ENCODE measurements at places on chromosomes 11 and 22.

DNA sequence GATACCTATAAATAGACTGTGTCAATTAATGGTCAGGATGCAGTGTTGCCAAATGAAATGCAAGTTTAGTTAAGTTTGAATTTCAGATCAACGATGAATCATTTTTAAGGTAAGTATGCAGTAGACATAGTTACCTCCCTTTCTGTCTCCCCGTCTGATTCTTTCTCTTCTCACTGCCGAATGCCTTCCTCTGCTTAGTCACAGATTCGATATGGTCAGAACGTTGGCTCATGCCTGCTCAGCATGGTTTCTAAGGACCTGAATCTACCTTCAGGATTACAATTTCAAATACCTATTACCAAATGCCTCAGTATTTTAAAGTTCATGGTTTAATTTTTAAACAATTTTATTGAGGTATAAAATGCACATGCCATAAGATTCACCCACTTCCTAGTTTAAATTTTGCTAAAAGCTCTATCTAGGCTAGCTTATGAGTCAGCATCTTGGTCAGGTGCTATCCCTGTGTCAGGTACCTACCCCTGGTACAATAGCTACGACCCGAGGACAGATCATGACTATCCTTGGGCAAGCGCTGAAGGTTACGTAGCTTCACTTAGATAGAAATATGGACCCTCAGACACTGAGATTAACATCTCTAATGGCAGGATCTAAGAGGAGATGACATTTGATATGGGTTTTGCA is 78.2 kb upstream of the SPON1 start:
- DNase-seq: no peak

DNA sequence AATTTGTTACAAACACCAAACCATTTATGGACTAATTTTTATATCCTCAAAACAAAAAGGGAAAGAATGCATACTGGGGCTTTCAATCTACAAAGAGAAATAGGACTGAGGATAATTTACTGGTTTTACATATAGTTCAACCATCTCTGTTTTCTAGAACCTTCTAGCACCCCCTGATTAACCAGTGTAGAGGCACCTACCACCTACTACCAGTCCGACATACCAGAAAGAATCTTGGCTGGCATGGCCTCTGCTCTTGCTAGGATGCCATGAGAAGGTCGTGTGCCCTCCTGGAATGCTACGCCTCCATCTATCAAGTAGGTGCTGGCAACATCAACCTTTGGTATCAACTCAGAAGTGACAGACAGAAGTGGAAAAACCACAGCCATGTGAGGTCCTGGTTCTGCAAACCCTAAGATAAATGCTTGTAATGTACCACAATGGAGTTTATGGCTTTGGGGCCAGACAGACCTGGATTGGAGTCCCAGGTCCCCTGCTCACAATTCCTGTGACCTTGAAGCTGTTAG is 28.2 kb downstream of the MYH9 start:
- DNase-seq: no peak

DNA sequence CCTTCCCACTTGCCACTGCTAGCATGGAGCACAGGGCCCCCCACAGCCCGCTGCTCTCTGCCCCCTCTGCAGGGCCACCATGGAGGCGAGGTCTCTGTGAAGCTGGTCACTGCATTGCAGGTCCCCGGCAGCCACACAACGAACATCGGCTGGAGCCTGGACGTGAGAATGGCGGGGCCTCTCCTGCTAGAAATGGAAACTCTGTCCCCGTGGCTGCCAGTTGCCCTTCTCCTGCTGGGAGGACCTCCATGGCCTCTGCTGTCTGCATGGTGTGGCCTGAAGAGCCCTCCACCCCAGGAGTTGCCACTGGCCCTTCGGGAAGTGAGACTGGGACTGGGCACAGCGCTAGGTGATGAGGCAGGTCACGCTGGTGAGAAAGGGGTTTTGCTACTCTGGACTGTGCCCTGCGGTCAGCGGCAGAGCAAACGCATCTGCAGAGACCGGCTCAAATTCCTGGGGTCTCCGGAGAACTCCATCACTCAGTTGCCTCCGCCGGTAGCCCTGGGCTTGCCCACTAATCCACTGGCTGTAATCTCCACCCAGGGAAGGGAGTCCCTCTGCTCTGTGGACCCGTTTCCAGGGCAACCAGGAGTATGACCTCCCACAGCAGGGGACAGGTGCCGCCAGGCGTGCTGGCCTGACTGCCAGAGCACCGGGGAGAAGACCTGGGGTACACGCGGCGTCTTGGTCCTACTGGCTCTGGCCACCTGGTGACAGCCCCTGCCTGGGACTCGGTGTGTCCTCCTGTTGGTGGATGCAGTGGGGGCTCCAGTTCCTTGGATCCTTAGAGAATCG is 806.3 kb downstream of the BRD1 start:
- no peak for DNase-seq

GRCh38 chr22:32820131-32821119 is 18.9 kb downstream of the TIMP3 start:
- DNase-seq: no peak

DNA sequence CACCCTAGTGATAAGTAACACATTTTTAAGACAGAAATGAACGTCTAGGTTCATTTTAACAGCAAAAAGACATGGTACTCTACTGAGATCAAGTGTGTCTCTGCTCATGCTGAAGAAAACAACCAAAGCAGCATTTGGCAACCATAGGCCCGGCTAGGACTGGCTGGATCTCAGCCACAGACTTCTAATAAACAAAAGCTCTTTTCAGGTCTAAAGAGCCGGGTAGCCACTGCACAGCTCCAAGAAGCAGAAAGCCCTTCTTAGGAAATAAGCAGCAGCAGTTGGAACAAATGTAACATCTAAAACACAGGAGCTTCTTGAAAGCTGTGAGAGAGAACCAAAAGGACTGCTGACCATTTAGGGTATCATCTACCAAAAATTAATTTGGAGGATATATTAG is 37.6 kb downstream of the PITPNB start:
- DNase-seq: no peak

GRCh38 chr11:112885744-112886433 is 75.3 kb upstream of the NCAM1 start:
- no peak for DNase-seq

DNA sequence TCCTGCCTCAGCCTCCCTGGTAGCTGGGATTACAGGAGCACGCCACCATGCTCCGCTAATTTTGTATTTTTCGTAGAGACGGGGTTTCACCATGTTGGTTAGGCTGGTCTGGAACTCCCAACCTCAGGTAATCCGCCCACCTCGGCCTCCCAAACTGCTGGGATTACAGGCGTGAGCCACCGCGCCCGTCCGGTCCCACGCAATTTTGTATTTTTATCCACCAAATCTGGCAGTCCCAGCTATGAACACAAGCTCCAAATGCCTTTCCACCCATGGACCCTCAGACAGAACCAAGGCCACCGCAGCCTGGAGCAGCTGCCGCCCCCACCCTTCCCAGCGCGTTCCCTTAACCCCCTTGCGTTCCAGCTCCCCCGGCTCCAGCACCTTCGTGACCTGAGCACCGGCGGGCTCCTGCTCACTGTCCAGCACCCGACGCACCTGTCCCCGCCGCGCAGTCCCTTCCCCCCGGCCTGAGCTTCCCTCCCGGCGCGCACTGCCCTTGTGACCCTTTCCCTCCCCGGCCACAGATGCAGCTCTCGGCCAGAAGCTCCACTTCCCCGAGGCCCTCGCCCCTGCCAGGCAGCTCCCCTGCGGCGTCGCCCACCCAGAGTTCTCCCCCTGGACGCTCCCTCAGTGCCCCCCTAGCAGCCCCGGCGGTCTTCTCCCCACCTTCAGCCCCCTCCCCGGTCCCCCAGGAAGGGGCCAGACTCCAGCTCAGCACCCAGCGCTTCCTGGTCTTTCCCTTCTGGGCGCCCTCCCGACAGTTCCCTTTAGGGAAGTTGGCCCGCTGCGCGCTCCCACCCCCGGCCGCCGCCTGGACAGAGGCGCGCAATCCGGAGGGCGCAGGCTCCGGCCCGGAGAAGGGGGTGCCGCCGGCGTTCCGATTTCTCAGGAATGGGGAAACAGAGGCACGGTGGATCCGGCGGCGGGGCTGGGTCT is 5.6 kb upstream of the ZBED4 start:
- no peak for DNase-seq

DNA sequence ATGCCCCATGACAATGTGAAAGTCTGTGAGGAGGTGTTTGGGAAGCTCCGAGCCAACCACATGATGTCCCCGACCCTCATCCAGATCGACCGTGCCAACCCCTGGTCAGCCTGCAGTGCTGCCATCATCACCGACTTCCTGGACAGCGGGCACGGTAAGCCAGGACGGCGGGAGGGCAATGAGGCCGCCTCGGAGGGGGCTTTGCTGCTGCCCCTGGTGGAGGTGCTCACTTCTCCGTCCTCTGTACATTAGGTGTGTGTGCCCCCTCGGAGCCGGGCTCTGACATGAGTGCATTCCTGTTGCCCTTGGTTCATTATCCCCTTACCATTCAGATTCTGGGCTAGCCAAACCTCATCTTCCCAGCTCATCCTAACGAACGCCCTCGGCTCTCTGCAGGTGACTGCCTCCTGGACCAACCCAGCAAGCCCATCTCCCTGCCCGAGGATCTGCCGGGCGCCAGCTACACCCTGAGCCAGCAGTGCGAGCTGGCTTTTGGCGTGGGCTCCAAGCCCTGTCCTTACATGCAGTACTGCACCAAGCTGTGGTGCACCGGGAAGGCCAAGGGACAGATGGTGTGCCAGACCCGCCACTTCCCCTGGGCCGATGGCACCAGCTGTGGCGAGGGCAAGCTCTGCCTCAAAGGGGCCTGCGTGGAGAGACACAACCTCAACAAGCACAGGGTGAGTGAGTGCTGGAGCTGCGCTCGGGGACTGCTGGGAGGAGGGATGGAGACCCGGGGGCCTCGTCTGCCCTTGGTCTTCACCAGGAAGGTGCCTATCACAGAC is 13.8 kb downstream of the ADAMTS15 start:
- no peak for DNase-seq

DNA sequence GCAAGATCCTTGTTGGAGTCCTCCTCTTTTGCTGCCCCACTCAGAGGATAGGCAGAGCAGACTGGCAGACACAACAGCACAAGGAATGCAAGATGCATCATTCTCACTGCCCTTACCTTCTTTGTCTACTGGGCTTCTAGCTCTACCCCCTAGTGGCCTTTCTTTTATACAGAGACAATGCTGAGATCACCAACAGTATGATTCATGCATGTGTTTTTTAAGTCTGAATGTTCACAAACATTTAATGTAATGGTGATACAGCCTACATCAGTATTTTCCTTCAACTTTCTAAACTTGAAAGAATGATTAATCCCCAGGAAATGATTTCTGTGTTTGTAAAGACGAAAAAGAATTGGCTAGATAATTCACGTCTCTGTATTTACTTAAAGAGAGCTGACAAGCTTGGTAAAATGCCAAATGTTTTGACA is at the start of gene MMP10:
MMP10 (minus strand) TSS at position 138 of the 428 bp plus-strand sequence; CDS start at position 101, 37 bp downstream.
- DNase-seq: no peak

DNA sequence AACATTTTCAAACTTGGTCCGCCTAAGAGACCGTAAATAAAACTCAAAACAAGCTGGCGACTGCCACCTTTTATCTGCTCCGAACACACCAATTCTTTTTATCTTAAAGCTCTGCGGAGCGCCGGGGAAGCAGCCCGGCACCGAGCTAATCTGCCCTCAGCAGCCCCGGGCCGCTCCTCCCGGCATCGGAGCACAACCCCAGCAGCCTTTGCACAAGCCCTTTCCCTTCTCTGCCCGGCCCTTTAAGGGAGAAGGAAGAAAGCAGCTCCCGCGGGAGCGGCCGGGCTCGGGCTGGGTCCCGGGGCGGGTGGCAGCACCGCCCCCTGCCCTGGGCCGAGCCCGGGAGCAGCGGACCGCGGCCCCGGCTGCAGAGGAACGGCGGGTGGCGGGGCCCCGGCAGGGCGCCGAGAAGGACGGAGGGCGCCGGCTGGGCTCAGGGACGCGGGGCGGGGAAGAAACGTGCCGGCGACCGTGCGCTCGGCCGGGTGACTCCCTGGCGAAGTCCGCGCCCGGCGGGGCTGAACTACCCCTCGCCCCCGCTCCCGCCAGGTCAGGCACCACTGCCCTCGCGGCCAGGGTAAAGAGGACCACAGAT is 133.6 kb upstream of the C11orf58 start:
- DNase-seq: no peak

DNA sequence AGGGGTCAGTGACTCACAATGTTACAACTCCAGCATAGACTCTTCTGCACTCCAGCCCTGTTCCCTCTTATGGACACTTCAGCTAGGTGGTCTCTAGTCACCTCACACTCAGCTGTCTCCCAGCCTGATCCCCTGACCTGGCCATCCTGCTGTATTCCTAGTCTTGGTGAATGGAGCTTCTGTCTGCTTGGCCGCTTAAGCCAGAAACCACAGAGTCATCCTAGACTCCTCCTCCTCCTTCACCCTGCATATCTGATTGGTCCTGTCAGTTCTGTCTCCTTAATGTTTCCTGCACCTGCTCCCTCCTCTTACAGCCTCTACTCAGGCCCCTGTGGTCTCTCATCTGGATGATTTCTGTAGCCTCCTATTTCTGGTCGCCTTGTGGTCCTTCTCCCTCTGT is 144.9 kb downstream of the HIPK3 start:
- DNase-seq: no peak

DNA sequence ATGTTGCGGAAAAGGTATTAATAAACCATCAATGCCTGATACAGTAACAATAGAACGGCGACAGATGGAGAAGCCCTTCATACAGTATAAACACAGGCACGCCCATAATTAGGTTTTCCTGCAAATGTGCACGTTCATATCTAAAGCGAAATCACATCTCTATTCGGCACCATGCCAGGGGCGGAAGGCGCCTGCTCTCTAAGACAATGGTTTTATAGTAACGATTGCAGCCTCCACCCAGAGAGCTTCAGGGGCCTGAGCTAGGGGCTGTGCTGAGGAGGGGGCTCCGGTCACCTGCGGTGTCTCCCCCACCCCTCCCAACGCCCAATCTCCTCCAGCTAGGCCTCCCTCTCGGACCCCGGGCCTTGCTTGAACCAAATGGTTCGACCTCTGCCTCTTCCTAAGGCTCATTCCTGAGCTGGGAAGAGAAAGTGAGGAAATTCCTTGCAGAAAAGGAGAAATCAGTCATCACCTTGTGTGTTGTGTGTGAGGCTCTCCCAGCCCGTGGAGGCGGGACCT is 9.6 kb downstream of the KRTAP5-5 start:
- DNase-seq: no peak

- no peak for DNase-seq
Observed at GRCh38 chr11:7527029-7527428, 13.2 kb downstream of the PPFIBP2 start.

- no peak for DNase-seq
Observed at GRCh38 chr11:12777208-12777874, 103.1 kb downstream of the TEAD1 start.
